ENCODE measurements at places on chromosomes 5 and 9. TPM values are rescaled to one million over a fixed set of nuclear protein-coding genes. Genes with fewer than 3 reads are reported as not detected.
A peak's percentile ranks its signal among the peaks of the same experiment; 100 is the strongest.

- DNase-seq: peak; percentile 86
Measured at GRCh38 chr9:33106827-33107621, 30.6 kb upstream of the SMU1 start.

- DNase-seq: no peak
Measured at GRCh38 chr5:22521521-22521920, 331.6 kb downstream of the CDH12 start.

GRCh38 chr5:31854181-31855133 lies 215.5 kb downstream of the PDZD2 start:
- no peak for DNase-seq

GRCh38 chr5:127216143-127216542 lies 74.5 kb upstream of the MEGF10 start:
- DNase-seq: no peak

DNA sequence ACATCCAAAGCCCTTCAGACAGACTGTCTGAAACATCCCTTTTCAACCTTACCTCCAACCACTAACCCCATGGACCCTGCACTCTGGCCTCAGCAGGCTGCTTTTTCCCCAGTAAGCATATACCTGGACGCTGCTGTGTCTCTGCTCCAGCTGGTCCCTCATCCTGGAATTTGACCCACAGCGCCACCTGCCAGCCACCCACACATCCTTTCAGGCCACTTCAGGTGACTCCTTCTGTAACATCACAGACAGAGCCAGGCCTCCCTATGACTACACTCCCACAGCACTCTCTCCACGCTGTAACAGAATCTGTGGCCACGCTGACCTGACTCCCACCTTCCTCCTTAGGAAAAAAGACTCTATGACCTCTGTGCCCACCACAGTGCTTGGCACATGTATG lies 3.4 kb downstream of the MGAT1 start:
- DNase-seq: no peak

GRCh38 chr5:179410291-179411160 lies 65.3 kb upstream of the ADAMTS2 start:
- DNase-seq: no peak

DNA sequence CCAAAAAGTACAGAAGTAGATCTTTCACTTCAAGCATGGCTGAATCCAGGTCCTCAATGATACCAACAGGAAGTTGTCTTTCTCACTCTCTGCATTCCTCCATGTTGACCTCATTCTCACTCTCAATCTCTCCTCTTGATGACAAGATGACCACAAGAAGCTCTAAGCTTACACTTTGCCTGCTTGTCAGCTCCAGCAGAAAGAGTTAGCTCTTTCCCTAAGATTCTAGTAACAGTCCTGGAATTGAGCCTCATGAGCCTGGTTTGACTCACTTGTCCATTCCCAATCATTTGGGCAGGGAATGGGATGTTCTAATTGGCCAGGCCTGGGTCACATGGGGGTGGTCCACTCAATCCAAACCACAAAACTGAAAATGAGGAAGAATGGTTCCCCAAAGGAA lies 3.3 kb upstream of the CLTA start:
- peak; percentile 93 for DNase-seq

DNA sequence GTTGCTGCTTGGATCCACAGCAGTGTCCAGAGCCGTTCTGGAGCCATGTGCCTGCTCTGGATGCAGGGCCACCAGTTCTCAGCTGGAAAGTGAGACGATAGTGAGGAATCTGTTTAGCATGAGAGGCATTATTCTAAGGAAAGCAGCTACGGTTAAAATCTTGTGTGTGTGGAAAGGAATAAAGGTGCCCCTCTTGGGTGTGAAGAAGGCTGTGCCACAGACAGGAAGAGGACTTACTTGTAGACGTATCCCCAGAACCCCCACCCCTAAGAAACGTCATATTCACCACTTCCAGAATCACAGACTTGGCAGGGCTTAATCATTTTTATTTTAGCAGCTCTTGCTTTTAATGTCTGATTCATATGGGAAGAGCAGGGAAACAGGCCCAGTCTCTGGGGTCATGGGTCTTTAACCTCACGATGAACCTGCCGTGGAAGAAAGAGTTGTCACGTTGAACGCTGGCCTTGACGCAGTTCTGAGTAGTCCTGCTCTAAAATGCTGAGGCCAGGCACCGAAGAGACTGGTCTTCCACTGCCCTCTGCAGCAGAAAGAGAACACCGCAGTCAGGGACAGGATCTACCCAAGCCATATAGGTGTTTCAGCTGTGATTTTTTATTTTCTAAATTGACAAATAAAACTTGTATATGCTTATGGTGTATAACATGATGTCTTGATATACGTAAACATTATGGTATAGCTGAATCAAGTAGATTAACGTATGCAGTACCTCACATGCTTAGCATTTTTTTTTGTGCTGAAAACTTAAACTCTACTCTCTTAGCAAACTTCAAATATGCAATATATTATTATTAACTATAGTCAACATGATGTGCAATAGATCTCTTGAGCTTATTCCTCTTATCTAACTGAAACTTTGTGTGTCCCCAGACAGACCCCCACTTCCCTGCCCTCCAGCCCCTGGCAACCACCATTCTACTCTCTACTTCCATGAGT lies 38.8 kb downstream of the CARTPT start:
- DNase-seq: peak; percentile 62

GRCh38 chr5:81234801-81235200 lies 1.7 kb downstream of the CKMT2 start:
- no peak for DNase-seq

GRCh38 chr5:28012538-28012937 lies 974.2 kb upstream of the CDH9 start:
- DNase-seq: no peak

DNA sequence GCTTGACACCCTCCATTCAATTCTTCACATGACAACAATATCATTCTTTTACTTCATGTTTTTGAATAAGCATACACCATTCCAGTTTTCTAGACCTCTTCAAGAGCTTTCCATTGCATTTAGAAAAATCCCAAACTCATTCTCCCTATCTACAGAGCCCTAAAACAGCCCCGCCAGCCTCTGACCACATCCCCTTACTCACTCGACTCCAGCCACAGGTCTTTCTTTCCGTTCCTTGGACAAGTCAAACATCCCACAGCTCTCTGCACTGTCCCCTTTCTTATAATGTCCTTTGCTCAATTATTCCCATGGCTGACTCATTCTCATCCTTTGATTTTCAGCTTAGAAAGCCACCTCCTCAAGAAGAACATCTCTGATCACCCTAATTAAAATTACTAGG lies 38.2 kb downstream of the TTC39B start:
- DNase-seq: no peak

GRCh38 chr9:124270504-124271335 lies 13.0 kb downstream of the NEK6 start:
- peak; percentile 46 for DNase-seq

- DNase-seq: peak; percentile 13
Measured at GRCh38 chr9:34046784-34047379, 1.8 kb downstream of the UBAP2 start.

- DNase-seq: no peak
Measured at GRCh38 chr5:11062397-11062796, 301.4 kb upstream of the DAP start.

The NMUR2 gene
- not detected for total RNA-seq

The PCDHB8 gene
- 9.6 TPM for total RNA-seq

The GGTA1 gene
- total RNA-seq: not detected

The MYMK gene
- not detected for total RNA-seq

The GADD45G gene
- total RNA-seq: 0.92 TPM
